ENCODE measurements at places on chromosomes 12 and 14.
A peak's percentile ranks its signal among the peaks of the same experiment; 100 is the strongest.

DNA sequence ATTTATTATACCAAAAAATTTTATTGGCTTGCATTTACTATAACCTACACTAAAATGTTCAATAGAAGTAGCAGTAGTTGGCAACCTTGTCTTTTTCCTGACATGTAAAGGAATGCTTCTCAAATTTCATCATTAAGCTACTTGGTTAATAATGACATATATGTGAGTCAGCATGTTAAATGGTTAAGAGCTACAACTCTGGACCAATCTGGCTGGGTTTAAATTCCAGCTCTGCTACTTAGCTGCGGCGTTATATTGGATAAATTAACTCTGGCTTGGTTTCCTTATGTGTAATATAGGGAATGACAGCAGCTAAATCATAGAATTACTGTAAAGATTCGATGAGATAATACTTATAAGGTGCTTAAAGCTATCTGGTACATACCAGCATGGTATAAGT is 53.7 kb upstream of the OTOGL start:
- DNase-seq: no peak

GRCh38 chr12:73361156-73361863 is 1089.1 kb downstream of the TRHDE start:
- DNase-seq: no peak

- no peak for DNase-seq
Measured at GRCh38 chr14:90567191-90567590, 170.4 kb downstream of the CALM1 start.

GRCh38 chr12:123078120-123078465 is 72.8 kb downstream of the PITPNM2 start:
- DNase-seq: no peak

DNA sequence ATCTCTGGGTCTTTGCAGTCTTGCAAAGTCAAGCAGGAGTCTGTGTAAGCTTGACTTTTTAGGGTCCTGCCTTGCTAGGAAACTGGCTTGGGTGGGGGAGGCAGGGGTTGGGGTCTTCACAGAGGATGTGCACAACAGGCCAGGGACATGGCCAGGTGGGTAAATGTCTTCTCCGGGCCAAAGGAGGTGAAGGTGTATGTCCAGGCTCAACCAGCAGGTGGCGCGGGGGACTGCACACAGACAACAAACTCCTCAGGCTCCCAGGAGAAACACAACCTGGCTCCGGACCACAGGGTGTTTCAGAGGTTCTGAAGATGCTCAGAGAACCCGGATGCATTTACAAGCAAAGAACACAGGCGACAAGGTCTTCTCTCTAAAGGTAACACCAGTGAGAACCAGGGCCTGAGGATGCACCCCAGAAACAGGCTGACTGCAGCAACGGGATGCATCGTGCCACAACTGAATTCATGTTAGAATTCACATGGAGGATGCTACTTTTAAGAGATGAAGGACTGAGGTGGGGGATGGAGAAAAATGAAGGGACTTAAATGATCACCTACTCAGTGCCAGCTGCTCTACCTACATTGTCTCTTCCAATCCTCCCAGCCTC is 56.0 kb downstream of the PLEKHG3 start:
- DNase-seq: peak; percentile 22

- DNase-seq: no peak
Measured at GRCh38 chr14:41782511-41782910, 175.8 kb downstream of the LRFN5 start.

- no peak for DNase-seq
Measured at GRCh38 chr12:49334681-49335080, 2.3 kb downstream of the C1QL4 start.

- no peak for DNase-seq
Measured at GRCh38 chr14:93953739-93954515, 22.4 kb downstream of the ASB2 start.

DNA sequence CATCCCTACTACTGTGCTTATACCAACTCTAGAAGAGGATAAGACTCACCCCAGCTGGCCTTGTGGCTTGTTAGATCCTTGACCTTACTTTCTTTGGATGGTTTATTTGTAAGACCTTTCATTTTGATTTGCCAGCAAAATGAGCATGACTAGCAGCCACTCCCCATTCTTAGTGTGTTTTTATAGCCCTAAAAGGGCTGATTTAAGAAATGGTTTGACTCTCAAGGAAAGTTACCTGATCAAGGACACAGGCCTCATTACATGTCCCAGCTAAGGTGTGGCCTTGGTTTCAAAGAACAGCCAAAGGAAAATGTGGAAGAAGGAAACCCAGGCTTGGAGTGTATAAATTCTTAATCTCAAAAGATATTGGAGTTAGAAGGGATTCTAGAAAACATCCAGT is 41.4 kb downstream of the SLC17A8 start:
- no peak for DNase-seq

All from bone marrow (tissue), 2 donors.